NCI-H1092 treated with DMSO at 0.1 percent for 48 hours (cell line): ENCODE measurements at places on chromosomes 16 and 17.

GRCh38 chr17:49952209-49952911 lies 16.6 kb upstream of the DLX4 start:
- DNase-seq, result peak; percentile 68

DNA sequence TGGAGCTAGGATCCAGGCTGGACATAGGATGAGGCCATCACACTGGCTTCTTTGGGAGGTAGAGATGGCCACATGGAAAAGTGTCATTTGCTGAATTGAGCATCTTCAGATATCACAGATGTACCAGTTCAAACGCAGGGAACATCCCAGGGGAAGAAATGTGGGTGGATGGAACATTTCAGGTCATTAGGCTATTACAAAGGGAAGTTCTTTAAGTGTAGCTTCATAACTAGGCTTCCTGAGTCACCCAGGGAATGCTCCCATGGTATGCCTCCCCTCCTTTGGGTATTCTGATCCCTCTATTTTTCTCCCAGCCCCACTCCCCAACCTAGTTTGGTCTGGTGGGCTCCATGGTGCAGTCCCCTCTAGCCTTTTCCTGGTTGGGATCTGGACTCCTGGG lies 69.8 kb upstream of the IRX3 start:
- DNase-seq, result no peak

- DNase-seq, result no peak
These were observed 55.4 kb downstream of the ABAT start for GRCh38 chr16:8729779-8730334.

DNA sequence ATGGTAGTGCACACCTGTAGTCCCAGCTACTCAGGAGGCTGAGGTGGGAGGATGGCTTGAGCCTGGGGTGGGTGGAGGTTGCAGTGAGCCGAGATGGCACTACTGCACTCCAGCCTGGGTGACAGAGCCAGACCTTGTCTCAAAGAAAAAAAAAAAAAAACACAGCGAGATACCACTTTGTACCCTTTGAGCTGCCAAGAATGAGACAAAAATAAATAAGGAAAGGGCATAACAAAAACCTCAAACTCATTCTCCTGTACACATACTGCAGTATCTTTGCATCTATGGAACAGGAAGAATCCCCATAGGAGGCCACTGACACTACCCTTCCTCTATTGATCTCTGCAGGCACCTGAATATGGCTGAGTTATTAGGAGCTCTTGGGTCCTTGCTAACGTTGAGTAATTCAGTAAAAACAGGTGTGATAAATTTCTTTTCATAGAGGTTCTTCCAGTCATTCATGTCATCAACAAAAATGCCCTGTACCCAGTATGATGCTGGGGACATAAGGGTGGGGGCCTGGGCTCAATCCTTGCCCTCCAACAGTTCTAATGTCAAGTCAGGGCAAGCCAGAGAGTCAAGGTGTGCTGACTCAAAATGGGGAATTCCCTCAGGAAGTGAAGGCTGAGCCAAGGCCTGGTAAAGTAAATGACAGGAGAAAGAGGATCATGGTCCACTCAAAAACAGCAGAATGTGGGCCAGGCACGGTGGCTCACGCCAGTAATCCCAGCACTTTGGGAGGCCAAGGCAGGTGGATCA lies 26.9 kb downstream of the RANBP10 start:
- no peak for DNase-seq

- DNase-seq, result no peak
These were observed 41.7 kb downstream of the PIK3R5 start for GRCh38 chr17:8923762-8924161.

DNA sequence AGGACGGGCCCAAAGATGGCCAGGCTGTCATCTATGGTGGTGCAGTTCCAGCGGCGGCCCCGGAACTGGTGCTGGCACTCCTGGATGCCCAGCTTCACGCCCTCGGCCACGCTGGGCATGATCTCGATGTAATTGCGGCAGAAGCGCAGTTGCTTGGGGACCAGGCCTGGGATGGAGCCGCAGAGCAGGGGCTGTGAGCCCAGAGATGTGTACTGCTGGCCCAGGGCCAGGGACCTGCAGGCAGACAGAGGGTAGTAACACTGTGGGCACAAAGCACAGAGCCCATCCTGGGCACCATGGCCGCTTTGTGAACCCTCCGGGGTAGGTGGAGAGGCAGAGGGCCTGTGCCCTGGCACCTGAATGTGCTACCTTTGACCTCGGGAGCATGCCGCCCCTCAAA lies 44.8 kb downstream of the WNT3 start:
- DNase-seq, result no peak

- DNase-seq, result peak; percentile 64
These were observed 34.5 kb downstream of the FAM222B start for GRCh38 chr17:28807925-28808634.

- no peak for DNase-seq
These were observed 63.4 kb downstream of the BRIP1 start for GRCh38 chr17:61799812-61800484.

GRCh38 chr17:43437756-43438155 lies 39.0 kb downstream of the ARL4D start:
- DNase-seq, result no peak

DNA sequence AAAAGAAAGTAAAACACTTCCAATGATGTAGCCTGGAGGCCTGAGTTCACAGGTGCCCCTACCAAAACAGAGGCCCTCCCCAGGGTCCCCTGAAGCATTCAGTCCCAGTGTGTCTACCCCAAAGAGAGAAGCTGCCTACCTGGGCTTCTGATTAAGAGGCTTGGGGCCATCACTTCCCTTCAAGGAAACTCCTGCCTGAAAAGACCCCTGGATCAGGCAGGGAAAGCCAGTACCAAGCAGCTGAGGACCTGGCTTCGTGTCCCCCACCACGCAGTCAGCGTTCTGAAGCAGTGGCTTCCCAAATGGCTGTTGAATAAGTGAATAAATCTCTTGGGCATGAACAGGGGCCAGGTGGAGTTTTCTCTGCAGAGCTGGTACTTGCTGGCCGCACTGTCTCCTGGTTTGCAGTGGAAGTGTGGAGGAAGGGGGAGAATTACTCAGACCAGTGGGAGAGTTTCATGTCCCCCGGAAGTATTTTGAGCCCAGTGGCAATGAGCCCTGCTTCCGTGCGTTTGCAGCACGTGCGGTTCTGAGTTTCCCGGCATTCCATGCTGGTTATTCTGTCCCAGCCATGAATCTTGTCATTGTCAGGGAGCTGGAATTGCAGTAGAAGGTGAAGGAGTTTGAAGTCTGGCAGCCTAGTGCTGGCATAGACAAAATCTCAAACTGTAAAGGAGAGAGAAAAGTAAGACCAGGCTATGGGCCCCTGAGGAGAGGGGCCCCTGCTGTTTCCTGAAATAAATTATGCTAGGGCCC lies 27.0 kb downstream of the RMI2 start:
- no peak for DNase-seq

DNA sequence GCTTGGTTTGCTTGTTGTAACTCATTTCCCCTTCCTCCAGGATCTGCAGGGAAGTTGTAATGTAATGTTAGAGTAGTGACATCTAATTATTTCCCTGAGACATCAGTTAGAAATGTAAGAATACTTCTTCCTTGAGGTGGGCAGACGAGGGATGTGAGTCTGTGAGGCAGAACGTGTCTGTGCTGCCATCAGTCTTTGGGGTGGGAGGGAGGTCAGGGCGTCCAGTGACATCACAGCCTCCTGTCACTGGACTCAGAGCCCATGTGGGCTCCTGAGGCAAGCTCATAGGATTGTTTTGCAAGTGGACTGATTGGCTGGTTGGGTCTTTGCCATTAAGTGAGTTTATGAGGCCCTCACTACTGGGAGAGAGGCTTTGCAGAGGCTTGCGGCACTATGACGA lies 188.8 kb downstream of the CCDC182 start:
- no peak for DNase-seq

DNA sequence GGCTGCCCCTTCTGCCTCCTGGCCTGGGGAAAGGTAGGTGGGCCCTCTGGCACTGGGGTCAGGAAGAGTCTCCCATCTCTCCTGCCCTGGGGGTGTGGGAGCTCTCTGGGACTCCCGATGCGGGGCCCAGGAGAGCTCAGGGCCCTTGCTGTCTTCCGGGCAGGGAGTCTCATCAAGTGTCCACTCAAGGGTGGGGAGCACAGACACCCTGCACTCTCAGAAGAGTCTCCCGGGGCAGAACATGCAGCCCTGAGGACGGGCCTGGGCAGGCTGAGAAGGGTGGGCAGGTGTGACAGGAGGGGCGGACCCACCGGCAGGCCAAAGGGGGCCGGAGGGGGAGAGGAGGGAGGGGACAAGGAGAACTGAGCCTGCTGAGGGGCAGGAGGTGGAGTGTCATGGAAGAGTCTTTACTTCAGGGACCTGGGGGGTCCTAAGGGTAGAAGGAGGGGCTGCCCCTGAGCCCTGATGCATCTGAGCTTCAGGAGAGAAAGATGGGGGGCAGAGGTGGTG lies 8.4 kb upstream of the PKMYT1 start:
- DNase-seq, result no peak

DNA sequence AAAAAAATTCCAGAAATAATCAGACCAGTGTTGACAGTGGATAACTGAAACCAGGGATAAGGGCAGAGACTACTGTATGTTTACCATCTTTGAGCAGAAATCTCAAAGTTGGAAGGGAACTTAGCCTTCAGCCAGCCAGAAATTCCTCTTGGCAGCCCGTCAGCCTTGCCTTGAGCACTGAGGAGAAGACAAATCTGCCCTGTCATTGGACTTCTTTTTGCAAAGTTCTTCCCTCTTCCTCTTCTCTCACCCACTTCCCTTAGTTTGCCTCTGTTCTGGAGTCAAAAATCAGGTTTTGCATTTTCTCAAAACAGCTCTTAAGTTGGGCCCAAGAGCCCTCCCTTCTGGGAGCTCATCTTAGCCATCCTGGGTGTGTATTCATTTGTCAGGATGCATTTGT lies 6.2 kb downstream of the TUFM start:
- no peak for DNase-seq

DNA sequence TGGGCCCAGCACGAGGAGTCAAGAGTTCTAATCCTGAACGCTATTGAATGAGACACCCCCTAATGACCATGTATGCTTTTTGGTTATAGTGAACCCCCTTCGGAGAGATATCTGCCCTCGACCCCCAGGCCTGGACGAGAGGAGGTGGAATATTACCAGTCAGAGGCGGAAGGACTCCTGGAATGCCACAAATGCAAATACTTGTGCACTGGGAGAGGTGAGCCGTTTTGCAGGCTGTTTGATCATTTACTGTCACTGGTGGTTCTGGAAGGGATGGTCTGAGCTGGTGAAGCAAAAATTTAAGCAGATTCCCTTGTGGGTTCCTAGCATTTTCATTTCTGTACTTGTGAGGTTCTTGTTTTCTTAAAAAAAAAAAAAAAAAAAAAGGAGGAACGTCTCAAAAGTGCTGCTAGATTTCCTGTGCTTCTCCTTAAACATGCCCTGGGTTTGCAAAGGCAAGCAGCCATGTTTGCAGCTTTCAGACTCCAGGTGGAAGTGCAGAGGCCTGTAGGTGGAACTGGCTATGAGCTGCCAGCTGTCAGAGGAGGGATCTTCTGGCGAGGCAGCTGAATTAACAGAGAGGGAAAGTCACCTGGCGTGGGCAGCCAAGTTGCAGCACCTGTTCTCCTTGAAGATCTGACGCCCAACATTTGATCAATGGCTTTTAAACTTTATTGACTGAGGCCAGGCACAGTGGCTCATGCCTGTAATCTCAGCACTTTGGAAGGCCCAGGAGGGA lies 3.5 kb downstream of the MARVELD3 start:
- DNase-seq, result peak; percentile 4

GRCh38 chr17:75074532-75074931 lies 13.2 kb upstream of the SLC16A5 start:
- DNase-seq, result no peak

- DNase-seq, result no peak
These were observed 6.5 kb downstream of the ZZEF1 start for GRCh38 chr17:4136373-4136772.

GRCh38 chr17:17818088-17818526 lies 18.7 kb downstream of the SREBF1 start:
- DNase-seq, result no peak

DNA sequence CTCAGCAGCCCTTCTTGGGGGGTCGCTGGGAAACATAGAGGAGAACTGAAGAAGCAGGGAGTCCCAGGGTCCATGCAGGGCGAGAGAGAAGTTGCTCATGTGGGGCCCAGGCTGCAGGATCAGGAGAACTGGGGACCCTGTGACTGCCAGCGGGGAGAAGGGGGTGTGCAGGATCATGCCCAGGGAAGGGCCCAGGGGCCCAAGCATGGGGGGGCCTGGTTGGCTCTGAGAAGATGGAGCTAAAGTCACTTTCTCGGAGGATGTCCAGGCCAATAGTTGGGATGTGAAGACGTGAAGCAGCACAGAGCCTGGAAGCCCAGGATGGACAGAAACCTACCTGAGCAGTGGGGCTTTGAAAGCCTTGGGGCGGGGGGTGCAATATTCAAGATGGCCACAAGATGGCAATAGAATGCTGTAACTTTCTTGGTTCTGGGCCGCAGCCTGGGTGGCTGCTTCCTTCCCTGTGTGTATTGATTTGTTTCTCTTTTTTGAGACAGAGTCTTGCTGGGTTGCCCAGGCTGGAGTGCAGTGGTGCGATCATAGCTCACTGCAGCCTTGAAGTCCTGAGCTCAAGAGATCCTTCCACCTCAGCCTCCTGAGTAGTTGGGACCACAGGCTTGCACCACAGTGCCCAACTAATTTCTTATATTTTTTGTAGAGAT lies 3.4 kb downstream of the STH start:
- DNase-seq, result peak; percentile 58

DNA sequence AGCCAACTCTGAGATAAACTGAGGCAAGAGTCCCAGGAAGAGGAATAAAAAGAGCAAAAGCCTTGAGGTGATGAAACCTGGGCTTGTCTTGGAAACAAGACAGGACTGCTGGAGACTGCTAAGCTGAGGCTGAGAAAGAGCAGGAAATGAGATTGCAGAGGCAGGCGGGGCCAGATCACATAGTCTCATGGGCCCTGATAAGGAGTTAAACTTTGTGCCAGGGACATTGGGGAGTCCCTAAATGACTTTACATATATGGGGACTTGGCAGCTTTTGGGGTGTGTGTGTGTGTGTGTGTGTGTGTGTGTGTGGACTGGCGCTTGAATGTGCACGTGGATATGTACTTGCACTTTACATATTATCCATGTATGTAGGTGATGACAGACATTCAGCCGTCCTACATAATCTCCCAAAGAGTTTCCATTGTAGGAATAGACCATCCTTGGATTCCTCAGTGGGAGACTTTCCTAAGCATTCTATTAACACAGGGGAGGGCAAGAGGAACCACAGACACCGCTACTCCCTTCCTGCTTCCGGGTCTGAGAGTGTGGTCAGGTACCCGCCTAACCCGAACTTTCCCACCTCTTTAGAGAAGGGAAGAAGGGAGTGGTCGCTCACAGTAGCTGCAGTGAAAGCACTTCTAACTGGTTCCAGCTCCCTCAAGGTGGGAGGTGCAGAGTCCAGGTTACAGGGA lies 123.1 kb downstream of the LYRM1 start:
- DNase-seq, result no peak

- DNase-seq, result no peak
These were observed 195.3 kb downstream of the ZNF423 start for GRCh38 chr16:49660626-49661025.

DNA sequence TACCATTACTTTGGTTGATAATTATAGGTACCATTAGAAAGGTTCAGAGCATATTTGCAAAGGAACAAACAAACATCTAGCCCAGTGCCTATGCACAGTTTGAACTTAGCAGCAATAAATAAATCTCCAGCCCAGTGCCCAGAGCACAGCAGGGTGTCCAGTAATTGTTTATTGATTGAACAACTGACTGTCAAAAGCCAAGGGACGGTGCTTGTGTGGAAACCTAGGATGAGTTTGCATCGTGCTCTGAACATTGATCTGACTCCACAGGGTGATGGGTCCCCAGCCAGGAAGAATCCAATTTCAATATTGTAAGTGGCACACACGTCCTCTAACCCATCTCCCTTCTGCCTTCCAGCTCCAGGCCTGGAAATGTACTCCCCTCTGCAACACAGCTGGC lies 625.5 kb upstream of the C16orf82 start:
- DNase-seq, result no peak
